ENCODE measurements at places on chromosomes 12 and 14.

DNA sequence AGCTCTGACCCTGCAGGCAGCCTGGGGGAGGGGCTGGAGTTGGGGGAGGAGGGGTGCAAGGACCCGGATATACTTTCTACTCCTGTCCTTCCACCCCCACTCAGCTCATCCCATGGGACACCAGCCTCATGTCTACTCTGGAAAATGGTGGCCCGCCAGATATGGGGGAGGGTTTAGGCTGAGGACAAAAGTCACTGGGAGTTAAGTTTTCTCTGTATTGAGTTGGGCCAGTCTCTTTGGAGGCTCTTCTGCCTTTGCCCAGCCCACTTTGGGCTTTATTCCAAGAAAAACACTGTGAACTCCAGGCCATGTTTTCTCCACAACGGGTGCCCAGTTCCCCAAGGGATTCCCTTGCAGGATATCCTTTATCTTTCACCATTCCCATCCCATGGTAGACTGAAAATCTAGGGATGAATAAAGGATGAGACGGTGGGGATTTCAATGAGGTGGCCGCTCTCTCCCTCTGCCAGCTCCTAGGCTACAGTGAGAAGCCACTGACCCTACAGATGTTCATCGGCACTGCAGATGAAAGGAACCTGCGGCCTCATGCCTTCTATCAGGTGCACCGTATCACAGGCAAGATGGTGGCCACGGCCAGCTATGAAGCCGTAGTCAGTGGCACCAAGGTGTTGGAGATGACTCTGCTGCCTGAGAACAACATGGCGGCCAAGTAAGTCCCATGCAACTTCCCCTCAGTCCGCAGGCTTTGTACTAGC is 4.9 kb downstream of the NFATC4 start:
- no peak for DNase-seq

DNA sequence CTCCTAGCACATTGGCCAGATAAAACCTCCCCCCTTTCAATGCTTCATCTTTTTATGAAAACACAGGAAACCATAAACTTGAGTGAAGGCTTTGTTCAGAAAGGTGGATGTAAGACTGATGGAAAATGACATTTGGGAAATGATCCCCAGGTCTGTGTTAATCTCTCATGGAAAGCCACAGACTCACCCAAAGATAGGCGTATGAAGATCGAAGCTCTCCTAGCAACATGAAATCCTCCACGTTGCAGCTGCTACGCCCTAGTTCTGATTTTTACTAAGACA is 63.4 kb upstream of the PTGR2 start:
- no peak for DNase-seq

DNA sequence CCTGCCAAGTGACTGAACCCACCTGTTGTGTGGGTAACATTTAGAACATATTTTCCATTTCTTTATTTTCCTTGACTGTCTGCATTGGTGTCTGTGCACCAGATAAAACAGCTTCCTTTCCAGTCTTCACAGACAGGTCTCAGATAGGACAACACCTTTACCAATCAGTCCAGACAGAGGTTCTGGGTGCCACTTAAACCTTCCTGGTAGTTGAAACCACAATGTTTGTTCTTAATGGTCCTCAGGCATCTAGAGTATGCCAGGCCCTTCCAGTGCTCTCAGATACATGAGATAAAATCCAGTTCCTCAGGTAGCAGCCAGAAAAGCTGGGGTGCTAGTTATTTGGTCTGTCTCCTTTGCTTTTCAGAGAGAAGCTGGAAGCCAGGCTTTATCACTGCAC is 7.0 kb upstream of the CLEC2D start:
- DNase-seq = no peak

DNA sequence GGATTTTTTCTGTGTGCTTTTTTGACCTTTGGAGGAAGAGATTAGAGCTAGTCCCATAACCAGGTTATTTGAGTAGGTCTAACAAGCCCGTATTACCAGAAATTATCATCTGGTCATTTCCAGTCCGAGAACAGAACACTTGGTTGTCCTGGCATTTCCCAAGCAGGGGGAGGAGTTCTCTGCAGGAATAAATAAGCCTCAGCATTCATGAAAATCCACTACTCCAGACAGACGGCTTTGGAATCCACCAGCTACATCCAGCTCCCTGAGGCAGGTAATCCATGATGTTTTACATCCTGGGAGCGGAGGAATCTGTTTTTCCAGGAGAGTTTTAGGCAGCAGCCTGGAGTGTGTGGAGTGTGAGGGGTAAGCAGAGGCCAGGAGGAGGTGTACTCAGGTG is at the start of gene SERPINA3:
SERPINA3 (plus strand) TSS at position 218 of the 400 bp plus-strand sequence. CDS start 2,051 bp downstream, outside the sequence.
- DNase-seq = no peak

GRCh38 chr12:69423037-69423905 is 46.9 kb upstream of the FRS2 start:
- DNase-seq = no peak

GRCh38 chr14:65187421-65188049 is 85.2 kb upstream of the MAX start:
- no peak for DNase-seq

- DNase-seq = no peak
Observed at GRCh38 chr12:22598141-22598762, 26.7 kb upstream of the ETNK1 start.

DNA sequence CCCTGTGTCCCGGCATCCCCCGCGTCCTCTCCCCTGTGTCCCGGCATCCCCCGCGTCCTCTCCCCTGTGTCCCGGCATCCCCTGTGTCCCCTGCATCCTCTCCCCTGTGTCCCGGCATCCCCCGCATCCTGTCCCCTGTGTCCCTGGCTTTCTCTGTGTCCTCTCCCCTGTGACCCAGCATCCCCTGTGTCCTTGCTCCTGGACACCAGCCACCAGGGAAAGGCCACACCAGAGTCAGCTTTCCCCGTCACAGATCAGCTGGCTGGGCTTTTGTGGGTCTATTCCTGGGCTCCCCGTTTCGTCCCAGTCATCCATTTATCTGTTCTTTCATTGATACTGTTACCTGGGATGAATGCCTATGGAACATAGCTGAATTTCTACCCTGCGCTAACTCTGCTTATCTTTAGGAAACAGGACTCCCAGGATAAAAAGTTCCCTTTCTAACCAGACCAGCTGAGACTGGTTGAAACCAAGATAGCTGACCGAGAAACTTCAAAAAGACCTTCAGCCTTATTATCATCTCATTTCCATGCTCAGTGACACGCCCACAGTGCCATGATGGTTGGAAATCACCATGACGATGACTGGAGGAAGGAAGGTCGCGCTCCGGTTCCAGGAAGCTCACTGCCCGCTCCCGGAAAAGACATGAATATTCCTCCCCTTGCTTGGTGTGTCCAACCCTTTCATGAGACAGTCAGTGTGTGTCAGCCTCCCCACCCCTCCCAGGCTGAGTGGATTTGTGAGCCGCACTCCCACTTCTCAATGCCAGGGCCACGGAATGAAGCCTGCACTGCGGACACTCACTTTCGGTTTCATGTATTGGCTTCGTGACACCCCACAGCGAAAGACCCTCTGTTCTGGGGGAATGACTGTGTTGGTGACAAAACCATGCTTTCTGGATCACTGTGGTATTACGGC is 276.4 kb upstream of the SFSWAP start:
- no peak for DNase-seq

DNA sequence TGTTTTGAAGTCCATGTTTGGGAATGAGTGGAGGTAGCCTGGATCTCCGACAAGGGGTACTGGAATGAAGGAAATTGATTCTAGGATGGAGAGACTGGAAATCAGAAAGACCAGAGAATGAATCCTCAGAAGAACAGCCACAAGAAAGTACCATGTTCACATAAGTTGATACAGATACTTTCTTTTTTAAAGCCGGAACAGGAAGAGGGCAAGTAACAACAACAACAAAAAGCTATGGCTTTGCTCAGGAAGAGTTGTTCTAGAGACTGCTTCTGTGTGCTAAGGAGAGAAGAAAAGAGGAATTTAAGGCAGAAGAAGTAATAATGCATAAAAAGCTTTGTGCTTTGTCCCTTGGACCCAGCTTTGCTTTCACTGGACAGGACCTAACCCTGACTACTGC is 6.2 kb downstream of the TC2N start:
- no peak for DNase-seq

- no peak for DNase-seq
Observed at GRCh38 chr14:21093018-21093417, 5.4 kb downstream of the ZNF219 start.

DNA sequence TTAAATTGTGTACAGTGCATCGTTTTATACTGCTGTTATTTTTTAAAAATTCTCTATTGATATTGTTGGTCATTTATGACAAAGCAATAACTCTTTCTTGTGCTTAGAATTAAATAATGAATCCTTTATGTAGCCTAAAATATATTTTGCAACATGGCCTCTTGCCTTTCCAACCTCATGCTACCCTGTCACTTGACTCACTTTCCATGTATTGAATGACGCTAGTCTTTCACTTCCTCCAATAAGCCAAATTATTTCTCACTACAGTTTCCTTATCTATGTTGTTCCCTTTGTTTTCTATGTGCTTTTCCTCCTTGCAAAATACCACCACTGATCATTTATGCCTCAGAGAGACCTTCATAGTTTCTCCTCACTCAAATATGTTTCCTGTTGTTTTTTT is 16.3 kb upstream of the EPYC start:
- no peak for DNase-seq

GRCh38 chr12:93156086-93156716 is 221.5 kb upstream of the NUDT4 start:
- DNase-seq = no peak

DNA sequence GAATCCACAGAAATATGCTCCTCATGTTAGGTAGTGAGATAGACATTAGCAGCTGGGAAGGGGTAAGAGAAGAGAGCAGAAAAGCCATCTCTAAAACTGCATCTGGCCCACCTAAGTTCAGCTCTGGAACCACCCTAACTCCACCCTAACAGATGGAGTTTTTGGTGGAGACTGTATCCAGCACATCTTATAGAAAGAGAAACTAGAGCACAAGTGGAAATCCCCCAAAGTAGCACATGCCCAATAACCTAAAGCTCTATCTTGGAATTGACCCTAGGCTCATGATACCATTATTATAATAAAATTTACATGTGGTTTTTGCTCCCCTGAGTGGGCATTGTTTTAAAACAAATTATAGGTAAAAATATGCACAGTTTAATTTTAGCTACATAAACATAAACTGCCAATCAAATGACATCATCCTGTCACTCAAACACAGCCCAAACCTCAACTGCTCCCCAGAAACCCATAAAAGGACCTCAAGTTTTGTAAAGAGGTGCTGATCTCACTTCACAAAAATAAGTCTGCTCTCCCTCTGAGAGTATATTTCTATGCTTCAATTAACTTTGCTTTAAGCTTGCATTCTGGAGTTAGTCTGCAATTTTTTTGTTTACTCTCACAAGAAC is 206.4 kb downstream of the PIK3C2G start:
- no peak for DNase-seq

GRCh38 chr14:73771848-73772638 is 57.9 kb upstream of the PNMA1 start:
- DNase-seq = peak; percentile 24

GRCh38 chr12:120481022-120481767 is 11.6 kb upstream of the SRSF9 start:
- no peak for DNase-seq

DNA sequence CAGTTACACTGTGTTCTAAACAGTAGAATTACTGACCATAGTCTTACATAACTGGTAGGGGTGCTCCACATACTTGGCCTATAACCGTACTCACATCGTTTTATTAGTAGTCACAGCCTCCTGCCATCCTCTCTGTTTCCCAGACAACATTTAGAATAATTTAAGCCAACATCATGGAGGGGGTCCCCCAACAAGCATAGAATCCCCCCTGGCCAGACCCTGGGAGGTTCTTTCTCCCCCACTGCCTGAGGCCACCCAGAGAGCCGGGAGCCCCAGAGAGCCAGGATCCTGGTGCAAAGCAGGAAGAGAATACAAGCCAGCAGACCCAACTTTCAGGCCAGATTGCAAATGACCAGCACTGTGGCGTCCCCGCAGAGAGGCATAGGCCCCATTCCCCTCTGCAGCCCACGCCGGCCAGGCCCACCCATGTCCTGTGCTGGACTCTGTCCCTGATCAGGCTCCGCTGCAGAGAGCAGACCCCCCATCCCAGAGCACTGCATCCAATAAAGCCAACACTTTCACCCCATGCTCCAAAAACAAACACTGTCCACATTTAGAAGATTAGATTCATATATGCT is 195.2 kb downstream of the NTF3 start:
- DNase-seq = no peak

GRCh38 chr14:73833034-73833433 is 18.6 kb upstream of the PTGR2 start:
- DNase-seq = no peak

- no peak for DNase-seq
Observed at GRCh38 chr12:106035421-106035820, 103.3 kb downstream of the NUAK1 start.

DNA sequence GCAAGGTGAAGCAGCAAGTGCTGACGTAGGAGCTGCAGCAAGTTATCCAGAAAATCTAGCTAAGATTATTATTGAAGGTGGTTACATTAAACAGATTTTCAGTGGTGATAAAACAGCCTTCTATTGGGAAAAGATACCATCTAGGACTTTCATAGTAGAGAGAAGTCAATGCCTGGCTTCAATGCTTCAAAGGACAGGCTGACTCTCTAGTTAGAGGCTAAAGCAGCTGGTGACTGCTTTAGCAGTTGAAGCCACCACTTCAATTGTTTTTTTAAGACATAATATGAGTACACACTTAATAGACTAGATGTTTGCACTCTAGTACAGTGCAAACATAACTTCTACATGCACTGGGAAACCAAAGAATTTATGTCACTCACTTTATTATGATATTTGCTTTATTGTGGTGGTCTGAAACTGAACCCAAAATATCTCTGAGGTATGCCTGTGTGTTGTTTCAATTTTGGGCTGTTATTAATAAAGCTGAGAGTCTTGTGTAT is 1026.9 kb upstream of the FOXG1 start:
- no peak for DNase-seq

DNA sequence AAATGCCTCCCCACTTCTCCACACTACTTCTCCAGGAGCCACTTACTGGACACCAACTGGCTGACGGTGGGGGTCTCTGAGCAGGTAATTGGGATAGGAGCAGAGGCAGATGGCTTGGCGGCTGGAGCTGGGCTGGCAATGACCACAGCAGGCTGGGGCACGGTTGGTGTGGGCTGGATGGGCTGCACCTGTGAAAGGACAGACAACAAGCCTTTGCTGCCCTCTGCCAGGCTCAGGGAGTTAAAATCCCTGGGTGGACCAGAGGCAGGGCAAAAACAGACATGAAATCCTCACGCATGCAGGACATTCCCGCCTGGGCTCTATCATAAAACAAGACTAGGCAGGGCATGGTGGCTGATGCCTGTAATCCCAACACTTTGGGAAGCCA is 19.3 kb upstream of the TFCP2 start:
- DNase-seq = no peak

Measured in DND-41 (cell line).